ENCODE measurements at places on chromosomes 5 and 9. TPM values are rescaled to one million over a fixed set of nuclear protein-coding genes. Genes with fewer than 3 reads are reported as not detected.
A peak's percentile ranks its signal among the peaks of the same experiment; 100 is the strongest.

ZNF454 gene
- 0.64 TPM for polyA plus RNA-seq

PCSK1 gene
- polyA plus RNA-seq = 0.05 TPM

TRIP13 gene
- polyA plus RNA-seq = 2.6 TPM

C9orf153 gene
- 0.16 TPM for polyA plus RNA-seq

C5orf52 gene
- polyA plus RNA-seq = not detected

ST8SIA4 gene
- polyA plus RNA-seq = 6.9 TPM

RLN2 gene
- polyA plus RNA-seq = 1.9 TPM

NMUR2 gene
- not detected for polyA plus RNA-seq

PCDHGA1 gene
- polyA plus RNA-seq = 0.06 TPM

GRCh38 chr5:72477176-72477575 is 30.0 kb downstream of the ZNF366 start:
- DNase-seq = no peak

GRCh38 chr5:102561894-102562760 is 63.3 kb upstream of the SLCO6A1 start:
- DNase-seq = no peak

DNA sequence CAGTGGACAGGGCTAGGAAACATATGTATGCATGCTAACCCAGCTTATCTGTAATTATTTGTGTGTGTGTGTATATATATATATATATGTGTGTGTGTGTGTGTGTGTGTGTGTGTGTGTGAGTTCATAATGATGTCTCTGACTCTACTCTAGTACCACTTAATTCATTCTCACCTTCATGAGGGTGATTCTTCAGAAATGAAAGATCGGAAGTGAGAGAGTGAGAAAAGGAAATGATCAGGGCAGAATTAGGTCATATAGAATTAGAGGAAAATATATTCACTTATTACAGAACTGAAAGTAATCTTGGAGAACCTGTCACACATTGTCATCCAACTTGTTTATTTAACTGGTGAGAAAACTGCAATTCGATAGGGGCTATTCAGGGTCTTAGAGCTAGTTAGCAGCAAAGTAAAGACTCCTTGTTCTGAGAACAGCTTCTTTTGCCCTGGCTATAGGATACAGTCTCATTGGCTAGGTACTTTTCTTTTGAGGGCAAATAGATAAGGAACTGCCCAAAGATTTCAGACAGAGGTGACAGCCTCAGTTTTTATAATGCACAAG is 58.8 kb downstream of the C9orf153 start:
- no peak for DNase-seq

GRCh38 chr9:134643222-134643671 is 1.6 kb downstream of the COL5A1 start:
- DNase-seq = no peak

DNA sequence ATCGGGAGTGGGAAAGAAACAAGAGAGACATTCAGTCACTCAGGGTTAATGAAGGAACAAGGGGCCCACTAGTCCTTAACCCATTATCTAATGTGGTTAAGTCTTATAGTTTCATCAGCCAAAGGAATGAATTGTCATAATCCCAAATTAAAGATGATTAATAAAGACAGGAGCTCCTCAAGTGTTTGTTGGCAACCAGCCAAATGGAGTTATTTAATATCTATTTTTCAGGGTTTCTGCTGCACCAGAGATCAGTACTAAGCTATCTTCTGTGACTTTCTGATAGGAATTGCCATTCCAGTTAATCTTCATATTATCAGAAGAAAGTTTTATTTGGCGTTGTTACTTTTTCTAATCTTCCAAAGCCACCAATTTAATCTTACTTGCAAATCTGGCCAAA is 34.0 kb upstream of the FCHO2 start:
- no peak for DNase-seq

- DNase-seq = no peak
These were observed 240.0 kb upstream of the ADAMTSL1 start for GRCh38 chr9:18233776-18234445.

GRCh38 chr5:54205918-54206317 is 104.5 kb downstream of the ARL15 start:
- DNase-seq = no peak

DNA sequence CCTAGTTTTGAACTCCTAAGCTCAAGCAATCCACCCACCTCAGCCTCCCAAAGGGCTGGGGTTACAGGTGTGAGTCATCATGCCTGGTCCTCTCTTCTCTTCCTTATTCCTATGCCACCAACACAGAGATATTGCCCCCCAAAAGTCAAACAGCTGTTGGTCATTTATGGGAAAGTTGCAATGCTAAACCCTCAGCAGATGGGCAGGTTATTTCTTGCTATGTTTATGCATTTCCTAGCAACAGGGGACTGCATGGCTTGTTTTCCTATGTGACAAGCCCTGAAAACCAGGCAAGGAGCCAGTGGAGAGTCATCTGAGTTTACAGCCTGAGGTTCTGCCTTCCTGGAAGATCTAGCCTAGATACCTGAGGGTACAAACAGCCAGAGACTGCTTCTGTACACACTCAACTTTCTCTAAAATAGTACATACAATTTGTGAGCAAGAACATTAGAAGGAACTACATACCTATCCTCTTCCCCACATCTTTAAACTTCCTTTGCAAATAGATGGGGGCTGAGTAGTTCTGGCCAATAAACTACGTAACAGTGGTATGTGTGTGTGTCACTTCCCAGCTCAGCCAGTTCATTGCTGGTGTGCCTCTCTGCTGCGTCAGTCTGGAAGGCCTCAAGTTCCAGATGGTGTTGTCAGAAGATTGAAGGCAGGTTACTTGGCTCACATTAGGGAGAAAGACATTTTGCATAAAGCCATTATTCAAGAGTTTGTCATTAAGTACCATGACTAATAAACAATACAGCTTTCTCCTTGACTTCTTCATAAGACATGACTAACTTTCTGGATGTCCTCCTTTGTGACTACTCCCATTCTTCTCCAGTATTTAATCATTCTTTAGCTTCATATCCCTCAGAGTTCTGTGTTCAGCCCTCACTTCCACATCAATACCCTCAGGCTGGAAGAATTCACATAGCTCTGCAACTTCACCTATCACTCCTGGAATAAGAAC is 65.3 kb downstream of the CSNK1A1 start:
- no peak for DNase-seq

GRCh38 chr5:74028976-74029375 is 403.0 kb downstream of the ARHGEF28 start:
- no peak for DNase-seq

DNA sequence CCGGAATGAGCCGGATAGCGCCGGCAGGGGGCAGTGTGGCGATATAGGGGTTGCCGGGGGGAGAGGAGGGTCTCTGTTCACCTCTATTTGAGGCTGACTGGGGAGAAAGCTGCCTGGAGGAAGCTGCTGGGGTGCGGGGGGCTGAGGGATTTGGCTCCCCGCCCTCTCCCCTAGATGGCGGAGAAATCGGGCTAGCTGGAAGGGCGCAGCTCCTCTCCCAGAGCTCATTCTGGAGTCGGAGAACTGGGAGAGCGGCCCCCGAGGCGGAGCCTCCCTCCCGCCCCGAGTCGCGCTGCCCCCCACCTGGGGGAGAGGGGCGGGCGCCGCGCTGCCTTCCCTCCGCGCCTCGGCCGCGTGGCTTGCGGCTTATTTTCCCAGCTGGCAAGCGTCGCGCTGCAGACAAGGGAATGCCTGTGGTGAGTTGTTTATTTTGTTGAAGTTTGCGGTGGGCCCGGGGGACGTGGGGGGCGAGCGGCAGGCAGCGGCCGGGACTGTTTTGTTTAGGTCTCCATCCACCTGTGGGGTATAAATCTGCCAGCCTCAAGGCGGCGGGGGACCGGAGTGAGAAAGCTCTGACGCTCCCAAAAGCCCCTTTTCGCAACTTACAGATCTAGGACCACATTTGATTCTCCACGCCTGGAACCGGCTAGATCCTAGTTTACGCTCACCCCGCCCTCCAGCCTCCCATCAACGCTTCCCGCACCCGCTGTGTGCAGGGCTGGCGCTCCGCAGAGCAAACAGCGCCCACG is 4.1 kb upstream of the RGMB start:
- peak; percentile 83 for DNase-seq

DNA sequence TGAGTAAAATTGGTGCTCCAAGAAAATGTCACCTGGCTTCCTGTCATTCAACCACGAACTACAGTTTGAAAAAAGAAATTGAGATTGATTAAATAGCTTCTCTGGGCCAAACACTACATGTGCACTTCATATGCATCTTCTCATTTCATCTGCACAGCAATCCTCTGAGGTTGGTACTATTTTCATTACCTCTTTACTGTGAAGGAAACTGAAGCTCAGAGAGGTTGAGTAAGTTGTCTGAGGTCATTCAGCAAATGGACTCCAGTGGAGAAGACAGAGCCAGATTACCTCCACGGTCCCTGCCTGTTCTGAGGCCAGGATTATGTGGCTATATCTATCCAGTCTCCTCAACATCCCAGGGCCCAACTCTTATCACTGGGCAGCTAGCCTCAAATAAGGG is 46.5 kb downstream of the SLC6A7 start:
- no peak for DNase-seq

DNA sequence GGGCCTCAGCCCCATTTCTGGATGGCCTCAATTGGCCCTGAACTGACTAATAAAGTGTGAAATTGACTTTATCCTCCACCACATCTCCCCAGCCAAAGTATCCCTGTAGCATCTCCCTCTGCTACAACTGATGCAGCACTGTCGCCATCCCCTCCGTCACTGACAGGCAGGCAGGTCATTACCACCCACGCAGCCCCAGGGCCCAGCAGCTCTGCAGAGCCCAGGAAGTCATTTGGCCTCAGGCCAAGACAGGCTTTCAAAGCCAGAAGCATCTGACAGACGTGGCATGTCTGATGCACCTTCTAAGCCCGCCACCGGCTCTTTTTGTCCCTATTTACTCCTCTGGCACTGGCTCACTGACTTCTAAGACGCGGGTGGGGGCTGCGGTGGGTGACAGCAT is 65.3 kb downstream of the ARHGEF37 start:
- no peak for DNase-seq

DNA sequence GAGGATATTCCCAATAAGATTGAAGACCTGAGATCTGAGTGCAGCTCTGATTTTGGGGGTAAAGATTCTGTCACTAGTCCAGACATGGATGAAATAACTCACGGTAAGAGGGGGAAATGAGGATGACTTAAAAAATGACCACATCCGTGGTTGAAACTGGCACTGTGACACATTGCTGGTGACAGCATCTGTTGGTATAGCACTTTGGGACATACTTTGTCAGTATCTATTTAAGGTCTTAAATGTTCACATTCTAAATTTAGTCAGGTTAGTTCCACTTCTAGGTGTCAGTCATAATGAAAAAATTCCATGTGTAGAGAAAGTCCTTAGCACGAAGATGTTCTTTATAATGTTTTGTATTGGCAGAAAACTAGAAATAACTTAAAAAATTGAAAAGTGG is 70.9 kb downstream of the GAPVD1 start:
- no peak for DNase-seq

- no peak for DNase-seq
These were observed 54.3 kb upstream of the RGS7BP start for GRCh38 chr5:64451551-64451950.

GRCh38 chr9:87554976-87555375 is 57.3 kb downstream of the DAPK1 start:
- no peak for DNase-seq

- no peak for DNase-seq
These were observed 77.9 kb upstream of the KLF9 start for GRCh38 chr9:70492319-70492777.

GRCh38 chr5:157719245-157719644 is 12.0 kb upstream of the THG1L start:
- no peak for DNase-seq

All from spleen (tissue), 13 donors.